ENCODE measurements at places on chromosomes 7 and 10.

DNA sequence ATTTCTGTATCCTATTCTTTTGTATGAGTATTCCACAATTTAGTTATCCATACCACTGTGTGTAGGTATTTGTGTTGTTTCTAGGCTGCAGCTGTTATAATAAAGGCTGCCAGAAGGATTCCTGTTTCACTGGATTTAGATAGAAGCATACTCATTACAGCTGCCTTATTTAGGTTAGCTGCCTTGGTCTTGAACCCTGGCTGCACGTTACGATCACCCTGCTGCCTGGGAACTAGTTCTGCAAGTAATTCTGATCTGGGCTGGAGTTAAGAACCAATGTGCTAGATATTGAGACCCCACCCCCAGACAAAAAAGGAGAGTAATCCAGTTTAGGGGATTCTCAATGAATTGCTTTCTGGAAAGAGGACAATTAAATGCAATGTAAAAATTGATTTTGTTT, 43.1 kb downstream of the CCDC71L start:
- DNase-seq = no peak

DNA sequence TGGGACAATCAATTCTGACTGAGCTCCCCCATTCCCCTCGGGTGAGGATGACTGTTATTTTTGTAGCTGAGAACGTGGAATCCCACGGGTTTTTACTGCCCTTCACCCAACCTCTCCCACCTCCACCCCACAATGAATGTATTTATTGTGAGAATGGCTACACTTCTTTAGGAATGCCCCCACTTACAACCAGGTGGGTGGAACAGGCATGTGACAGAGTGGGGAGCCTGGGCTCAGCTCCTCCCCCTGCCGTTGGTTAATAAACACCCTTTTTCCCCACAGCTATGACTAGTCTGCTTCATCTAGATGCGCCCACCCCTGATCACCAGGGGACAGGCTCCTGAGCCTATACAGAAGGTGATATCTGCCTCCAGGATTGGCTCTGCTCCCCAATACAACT, 2.0 kb downstream of the MRPL43 start:
- peak; percentile 56 for DNase-seq

DNA sequence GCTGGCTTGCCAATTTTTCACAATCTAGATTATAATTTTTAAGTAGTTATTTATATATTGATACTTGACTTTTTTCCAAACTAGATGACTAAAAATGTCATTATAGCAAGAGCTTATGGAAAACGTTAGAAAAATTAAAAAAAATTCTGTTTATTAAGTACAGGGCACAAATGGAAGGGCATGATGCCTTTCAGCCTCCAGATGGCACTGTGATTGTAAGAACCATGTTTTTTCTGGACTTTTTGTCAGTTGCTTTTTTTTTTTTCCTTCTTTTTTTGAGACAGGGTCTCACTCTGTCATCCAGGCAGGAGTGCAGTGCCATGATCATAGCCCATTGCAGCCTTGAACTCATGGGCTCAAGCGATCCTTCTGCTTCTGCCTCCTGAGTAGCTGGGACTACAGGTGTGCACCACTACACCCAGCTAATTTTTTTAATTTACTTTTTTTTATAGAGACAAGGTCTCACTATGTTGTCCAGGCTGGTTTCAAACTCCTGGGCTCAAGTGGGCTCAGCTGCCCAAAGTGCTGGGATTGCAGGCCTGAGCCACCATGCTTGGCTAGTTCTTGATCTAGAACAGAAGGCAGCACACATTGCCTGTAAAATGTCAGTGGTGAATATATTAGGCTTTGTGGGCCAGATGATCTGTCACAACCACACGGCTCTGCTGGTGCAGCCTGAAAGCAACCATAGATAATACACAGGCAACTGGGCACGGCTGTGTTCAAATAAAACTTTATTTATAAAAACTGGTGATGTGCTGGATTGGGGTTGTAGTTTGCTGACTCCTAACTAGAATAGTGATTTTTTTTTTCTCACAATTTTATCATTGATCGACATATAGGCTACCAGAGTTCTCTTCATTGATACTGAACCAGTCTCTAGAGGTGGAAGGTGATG, 27.4 kb downstream of the UCMA start:
- DNase-seq = peak; percentile 59

DNA sequence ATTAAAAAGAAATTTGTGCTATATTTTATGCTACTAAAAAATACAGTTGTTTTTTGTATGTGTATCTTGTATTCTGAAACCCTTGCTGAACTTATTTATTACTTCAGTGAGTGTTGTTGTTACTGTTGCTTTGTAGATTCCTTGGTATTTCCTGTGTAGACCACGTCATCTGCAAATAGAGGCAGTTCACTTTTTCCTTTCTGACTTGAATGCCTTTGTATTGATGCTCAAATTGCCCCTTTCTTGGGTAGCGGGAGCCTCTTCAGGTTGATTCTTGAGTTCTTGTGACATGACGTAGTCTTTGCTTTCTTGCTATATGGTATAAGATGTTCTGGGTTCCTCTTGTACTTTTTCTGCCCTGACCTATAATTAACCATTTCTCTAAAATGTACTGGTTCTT, 504.1 kb downstream of the SDK1 start:
- peak; percentile 33 for DNase-seq

Data from renal cortical epithelial cell (primary cell).